ENCODE measurements at places on chromosomes 6 and 20.

DNA sequence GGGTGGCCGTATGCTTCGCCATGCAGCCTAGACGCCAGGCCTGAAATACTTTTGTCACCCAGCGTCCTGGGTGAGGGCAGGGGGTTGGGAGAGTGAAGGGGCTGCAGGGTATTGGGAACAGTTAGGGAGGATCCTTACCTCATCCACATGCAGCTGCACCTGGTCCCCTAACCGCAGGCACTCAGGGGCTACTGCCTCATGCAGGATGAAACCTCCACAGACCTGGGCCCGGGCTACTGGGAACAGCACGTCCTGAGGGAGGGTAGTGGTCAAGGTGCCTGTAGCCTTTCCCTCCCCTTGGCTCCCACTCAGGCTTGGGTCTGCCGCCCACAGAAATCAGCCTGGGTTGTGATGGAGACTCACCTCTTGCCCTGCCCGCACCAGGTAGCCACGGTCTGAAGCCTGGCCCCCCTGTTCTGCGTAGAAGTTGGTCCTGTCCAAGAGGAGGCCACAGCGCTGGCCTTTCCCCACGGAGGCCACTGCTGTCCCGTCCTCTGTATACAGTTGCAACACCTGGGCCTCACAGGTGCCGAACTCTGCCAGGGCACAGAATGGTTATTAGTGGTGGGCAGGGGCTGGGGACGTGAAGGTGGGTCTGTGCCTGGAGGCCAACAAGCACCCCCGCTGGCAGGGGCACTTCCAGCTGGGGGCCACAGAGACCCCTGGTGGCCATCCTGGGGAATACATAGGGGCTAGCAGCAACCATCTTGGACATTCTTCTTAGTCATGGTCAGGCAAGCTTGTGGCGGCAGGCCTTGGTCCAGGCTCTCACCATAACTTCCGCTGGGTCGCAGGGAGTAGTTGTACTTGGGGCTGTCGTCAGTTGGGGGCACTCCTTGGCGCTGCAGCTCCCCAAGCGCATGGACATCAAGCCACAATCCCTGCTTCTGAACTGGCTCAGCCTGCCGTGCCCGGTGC is 8.6 kb downstream of the AARS2 start:
- peak; percentile 47 for DNase-seq

DNA sequence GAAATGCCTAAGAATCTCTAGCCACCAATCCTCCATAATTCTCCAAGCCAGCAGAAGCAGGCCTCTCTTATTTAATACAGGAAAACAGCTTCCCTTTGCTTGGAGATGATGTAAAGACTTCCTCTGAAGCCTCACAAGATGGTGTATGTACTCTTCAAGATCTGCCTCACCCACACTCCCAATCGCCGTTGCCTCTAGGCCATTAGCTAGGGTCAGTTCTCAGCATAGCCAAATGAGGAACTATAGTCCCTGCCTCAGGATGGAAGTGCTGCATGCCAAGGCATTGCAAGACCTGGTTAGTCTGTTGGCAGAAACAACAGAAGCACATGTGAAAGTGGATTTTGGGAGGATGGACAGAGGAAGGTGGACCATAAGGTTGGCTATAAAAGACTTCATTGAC is 139.1 kb downstream of the SCML4 start:
- DNase-seq = no peak

- no peak for DNase-seq
Measured at GRCh38 chr6:157198425-157199279, 124.7 kb downstream of the TMEM242 start.

DNA sequence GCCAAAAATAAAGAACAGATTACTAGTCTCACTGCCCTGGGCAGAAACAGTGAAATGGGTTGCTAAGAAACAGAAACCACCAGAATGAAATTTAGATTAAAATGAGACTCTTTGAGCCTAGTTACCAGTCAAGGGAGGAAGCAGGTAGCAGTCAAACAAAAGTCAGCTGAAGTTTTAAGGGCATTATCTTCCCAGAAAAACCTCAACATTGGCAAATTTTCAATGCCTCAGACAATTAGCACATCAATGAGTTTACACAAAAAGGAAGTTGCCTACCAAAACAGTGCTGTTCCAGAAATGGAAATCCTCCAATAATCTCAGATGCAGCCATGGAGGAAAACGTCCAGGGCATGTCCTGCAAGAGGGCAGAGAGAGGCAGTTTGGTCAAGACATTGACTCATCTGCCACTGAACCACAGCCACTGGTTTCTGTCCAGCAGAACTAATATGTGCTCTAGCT is 399.7 kb upstream of the ADGRB3 start:
- DNase-seq = no peak

DNA sequence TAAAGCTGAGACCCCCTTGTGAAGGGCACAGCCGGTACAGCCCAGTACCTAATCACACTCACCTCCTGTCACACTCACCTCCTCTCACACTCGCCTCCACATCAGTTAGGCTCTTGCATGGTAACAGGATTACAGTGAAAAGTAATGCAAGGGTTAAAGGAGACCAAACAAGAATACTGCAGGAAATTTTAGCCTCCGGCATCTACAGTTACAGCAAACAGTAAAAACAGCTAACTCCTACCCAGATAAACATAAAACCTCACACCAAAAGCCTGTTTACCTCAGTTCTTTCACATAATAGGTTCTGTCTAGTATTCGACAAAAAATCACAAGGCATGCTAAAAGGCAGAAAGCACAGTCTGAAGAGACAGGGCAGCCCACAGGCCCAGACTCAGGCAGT is 55.6 kb downstream of the FARS2 start:
- DNase-seq = no peak

DNA sequence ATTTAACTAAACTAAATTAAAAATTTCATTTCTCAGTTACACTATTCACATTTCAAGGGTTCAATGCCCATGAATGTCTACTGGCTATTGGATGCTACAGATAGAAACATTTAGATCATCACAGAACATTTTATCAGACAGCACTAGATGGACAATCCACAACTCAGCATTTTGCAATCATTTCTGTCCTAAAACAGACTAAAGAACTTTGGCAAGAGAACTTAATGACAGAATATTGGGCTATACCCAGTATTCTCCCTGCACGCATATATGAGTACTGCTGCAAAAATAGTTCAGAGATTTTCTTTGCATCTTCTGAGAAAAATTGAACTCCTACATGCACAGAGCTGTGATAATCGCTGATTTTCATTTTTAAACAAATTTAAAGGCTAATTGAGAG is 36.1 kb upstream of the FBXO30 start:
- no peak for DNase-seq

- DNase-seq = no peak
Measured at GRCh38 chr6:166253281-166253681, 54.9 kb downstream of the PRR18 start.

DNA sequence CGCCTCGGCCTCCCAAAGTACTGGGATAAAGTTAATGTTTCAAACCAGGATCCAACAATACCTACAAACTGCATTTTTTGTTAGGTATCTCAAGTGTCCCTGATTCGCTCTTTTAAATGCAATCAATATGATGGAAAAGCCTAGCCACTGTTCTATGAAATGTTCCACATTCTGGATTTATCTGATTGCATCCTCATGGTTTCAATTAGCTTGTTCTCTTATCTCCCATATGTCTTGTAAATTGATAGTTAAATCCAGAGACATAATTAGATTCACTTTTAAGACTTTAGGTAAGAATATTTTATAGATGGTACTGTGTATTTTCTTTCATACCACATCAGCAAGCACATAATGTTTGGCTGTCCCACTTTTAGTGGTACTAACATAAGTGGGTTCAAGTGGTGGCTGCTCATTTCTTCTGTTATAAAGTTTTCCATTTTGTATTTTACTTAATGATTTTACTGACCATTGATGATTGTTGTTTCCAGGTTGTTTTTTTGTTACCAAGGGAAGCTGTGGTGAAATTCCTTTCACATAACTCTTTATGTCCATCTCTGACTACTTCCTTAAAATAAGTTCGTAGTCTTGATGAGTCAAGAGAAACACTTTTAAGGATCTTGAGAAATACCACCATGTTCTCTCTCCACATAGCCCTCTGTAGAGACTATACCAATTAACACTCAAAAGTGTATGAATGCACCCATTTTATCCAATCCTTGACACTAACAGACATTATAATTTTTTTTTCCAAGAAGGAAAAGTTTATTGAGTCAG is 40.5 kb downstream of the RNGTT start:
- DNase-seq = peak; percentile 7

- no peak for DNase-seq
Measured at GRCh38 chr20:60253471-60253870, 295.2 kb downstream of the CDH26 start.

- DNase-seq = no peak
Measured at GRCh38 chr20:1927217-1927616, 32.0 kb downstream of the SIRPA start.

DNA sequence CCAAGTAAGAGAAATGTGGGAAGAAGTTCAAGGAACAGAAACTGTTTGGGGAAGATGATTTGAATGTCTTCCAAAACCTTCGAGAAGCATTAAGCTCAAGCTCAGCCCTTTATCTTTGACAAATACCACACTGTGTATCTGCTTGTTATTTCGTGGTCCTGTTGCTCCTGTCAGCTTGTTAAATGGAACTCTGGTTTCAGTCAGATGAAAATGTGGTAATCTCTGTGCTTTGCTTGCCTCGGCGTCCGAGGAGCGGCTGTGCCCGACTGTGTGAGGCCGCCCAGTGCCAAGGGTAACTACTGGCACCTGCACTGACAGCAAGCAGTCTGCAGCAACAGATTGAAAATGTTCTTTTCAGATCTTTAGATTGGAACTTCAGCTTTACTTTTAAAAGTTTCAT is 577.9 kb upstream of the FLRT3 start:
- DNase-seq = no peak

- peak; percentile 70 for DNase-seq
Measured at GRCh38 chr20:13788167-13788834, 3.5 kb downstream of the NDUFAF5 start.

DNA sequence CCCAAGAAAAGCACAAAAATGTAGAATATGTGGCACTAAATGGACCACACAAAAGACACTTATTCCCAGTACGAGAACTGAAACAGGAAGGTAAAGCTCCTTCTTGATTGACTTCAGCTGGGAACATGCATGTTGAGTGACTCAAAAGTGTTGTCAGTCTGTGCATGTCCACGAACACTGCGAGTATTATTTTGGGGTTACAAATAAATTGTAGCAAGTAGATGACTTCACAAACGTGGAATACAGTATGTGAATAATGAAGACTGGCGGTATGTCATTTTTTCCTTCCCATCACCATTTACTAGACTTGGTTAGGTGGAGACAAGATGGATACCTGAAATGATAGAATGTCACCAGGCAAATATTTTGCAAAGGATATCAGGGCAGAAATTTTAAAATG is 45.4 kb downstream of the L3MBTL3 start:
- no peak for DNase-seq

- DNase-seq = no peak
Measured at GRCh38 chr6:148242180-148242579, 100.5 kb upstream of the SASH1 start.

DNA sequence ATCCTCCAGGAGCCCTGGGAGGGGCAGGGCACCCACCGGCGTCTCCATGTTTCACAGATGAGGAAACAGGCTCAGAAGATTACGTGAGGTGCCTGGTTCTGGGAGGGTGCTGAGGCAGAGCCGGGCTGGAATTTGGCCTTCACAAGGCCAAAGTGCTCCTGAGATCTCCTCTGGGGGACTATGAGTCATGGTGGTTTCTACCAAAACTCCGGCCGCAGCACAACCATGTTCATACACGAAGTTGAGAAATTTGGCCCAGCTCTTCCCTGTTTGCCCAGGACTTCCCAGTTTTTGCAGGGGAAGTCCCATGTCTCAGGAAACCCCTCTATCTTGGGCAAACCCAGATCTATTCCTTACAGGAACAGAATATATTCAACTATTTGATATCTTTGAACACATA is 172.9 kb upstream of the CDYL start:
- DNase-seq = peak; percentile 62

- no peak for DNase-seq
Measured at GRCh38 chr6:165118736-165119135, 190.7 kb downstream of the C6orf118 start.

DNA sequence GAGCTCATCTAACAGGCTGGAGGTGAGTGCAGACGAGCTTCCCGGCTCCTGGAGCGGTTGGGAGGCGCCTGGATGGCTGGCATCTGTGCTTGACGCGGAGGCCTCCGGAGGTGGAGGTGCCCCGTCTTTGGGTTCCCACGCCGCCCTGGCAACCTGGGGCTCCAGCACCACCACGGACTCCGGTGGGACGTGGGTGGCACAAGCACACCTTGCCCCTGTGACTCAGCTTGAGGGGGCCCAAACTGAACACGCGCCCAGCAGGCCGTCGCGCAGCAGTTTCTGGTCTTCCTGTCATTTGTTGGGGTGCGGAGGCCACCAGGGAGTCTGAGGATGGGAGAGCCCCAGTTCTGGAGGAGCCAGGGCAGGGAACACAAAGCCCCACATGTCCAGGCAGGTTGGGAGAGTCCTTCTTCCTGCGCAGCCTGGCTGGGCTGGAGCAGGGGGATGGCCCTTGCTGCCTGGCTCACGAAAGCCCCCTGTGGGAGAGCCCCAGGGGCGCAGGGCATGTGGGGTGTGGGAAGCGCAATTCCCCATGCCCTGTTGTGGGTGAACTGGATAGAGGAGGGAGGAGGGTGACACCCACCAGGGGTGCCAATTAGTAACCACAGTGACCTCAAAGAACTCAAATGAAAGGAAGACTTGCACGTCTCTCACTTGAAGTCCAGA is 1378.6 kb upstream of the DEFB115 start:
- DNase-seq = no peak

DNA sequence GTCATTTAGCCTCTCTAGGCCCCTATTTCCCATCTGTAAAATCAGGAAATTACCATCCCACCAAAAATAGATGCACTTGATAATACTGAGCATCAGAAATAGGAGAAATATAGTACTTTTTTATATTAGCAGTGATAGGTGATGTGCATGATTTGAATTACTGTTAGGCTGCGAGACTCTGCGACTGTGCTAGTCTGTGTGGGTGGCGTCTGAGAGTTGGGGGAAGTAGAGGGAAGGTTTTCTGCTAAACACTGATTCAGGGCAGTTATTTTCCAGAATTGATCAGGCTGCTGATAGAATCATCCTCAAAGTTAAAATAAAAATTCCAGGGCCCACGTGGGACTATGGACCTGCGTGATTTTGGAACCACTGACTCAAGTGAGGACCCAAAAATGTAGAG is 60.4 kb upstream of the ARMH2 start:
- no peak for DNase-seq

GRCh38 chr6:145139895-145140294 is 595.4 kb downstream of the EPM2A start:
- no peak for DNase-seq

GRCh38 chr20:4546342-4546741 is 175.4 kb upstream of the PRND start:
- no peak for DNase-seq

DNA sequence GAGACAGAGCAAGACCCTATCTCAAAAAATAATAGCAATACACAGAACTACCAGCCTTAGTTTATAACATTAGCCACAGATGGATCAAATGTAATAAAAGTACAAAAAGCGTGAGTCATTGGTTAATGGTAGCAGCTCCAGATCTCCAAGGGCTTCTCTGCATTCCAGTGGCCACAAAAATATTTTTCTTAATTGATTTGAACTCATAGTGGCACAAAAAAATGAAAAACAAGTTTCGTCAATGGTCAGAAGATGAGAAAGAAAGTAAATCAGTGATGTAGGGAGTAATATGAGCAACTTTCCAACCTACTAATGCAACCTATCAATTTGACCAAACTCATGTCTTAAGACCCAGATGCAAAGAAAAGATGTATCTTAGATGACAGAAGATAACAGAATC is 79.6 kb downstream of the CEP57L1 start:
- peak; percentile 60 for DNase-seq
